ENCODE measurements at places on chromosomes 6 and 20. TPM values are rescaled to one million over a fixed set of nuclear protein-coding genes. Genes with fewer than 3 reads are reported as not detected.

HTR1E gene
- total RNA-seq = not detected

ETV7 gene
- total RNA-seq = 8.7 TPM

PDE10A gene
- 23.7 TPM for total RNA-seq

DNA sequence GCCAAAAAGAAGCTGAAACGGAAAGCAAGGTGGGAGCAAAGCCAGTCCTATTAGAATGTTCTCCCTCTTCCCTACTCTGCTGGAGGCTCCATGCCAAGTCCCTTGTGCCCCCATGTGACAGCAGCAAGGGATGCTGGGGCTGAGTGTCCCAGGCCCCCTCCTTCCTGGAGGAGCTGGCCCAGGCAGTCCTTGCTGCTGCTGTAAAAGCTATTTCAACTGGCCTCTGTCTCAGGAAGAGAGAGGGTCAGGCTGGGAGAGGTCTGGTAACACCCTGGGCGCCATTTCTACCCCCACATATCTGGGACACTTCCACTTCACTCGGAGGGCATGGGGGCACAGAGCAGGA, 25.0 kb downstream of the TTBK1 start:
- no peak for DNase-seq

GRCh38 chr6:43714311-43715055, 26.9 kb upstream of the MRPS18A start:
- DNase-seq = no peak

Measured in Calu3 (cell line).